ENCODE measurements at places on chromosomes 4 and X.

- DNase-seq: no peak
Measured at GRCh38 chrX:66193821-66194220, 29.8 kb downstream of the HEPH start.

- no peak for DNase-seq
Measured at GRCh38 chrX:48787505-48788443, 1.4 kb downstream of the GATA1 start.

DNA sequence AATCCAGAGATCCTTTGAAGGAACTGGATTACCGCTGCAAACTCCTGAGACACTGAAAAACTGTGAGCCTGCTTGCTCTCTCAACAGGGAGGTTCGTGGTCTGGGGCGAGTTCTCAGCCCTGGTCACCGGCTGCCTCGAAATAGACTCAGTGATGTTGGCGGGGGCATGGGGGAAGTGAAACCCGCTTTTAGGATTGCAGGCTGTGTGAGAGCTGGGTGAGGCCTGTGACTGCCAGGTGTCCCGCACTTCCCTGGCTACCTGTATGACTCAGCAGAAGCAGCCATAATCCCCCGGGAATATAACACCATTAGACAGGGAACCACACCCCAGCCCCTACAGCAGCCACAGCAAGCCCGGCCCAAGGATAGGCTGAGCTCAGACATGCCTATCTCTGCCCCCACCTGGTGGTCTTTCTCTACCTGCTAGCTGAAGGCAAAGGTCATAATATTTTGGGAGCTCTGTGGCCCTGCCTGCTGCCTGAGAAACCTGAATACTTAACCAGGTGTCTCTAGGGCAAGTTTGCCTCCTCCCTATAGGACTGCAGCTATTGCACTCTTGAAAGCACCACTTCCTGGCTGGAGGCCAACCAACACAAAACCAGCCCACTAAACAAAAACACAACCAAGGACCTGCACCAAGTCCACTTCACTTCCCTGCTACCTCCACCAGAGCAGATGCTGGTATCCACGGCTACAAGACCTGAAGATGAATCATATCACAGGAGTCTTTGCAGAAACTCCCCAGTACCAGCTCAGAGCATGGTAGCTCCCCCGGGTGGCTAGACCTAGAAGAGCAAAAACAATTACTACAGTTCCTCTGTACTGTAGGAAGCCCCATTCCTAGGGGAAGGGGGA is 202.0 kb downstream of the RRAGB start:
- no peak for DNase-seq

- no peak for DNase-seq
Measured at GRCh38 chrX:27446423-27446822, 16.7 kb downstream of the PPP4R3C start.

DNA sequence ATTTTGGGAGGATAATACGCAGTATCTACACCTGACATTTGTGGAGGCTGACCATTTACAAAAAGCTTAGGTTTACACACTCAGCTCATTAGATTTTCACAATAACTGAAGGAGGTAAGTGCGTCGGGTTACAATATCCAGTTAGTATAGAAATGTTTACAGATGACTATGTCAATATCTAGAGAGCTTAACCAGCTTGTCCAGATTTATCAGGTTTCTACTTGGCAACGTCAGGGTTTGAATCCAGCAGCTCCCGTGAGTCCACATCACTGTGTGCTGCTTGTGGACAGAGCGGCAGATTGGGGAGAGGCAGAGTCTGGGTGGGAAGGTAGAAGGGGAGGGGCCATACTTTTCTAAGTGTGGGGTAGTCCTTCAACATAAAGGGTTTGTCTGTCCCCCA is 28.3 kb downstream of the ARHGAP10 start:
- DNase-seq: no peak

GRCh38 chr4:157674699-157675098 is 454.2 kb downstream of the GRIA2 start:
- no peak for DNase-seq

GRCh38 chrX:41189156-41189555 is 103.9 kb downstream of the USP9X start:
- DNase-seq: no peak

DNA sequence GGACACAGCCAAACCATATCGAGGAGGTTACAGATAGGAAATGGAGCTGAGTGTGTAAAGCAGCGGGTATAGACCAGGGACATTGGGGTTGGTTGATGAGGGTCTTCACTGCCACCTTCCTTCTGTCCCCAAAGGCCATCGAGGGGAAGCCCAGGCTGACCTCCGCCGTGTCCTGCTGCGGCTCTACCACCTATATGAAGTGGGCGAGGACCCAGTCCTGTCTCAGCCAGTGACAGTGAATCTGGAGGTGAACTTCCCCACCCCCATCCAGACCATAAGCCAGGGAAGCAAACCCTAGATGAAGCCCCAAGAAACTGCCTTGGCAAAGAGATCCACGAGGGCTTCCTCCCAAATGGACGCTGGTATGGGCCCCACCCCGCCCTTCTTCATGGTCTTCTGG is 23.2 kb upstream of the MRFAP1 start:
- no peak for DNase-seq
